Suppressor macrophage treated with lipopolysaccharide for 4 hours (primary cell): ENCODE measurements at places on chromosomes 3 and 15.
A peak's percentile ranks its signal among the peaks of the same experiment; 100 is the strongest.

GRCh38 chr3:184827572-184827971 lies 15.6 kb downstream of the VPS8 start:
- DNase-seq, result no peak

- DNase-seq, result no peak
These were observed 52.3 kb upstream of the HACD2 start for GRCh38 chr3:123637131-123637530.

- peak; percentile 53 for DNase-seq
These were observed 73.3 kb upstream of the RAD18 start for GRCh38 chr3:9036404-9037131.

GRCh38 chr15:63947228-63947627 lies 99.1 kb downstream of the DAPK2 start:
- DNase-seq, result no peak

DNA sequence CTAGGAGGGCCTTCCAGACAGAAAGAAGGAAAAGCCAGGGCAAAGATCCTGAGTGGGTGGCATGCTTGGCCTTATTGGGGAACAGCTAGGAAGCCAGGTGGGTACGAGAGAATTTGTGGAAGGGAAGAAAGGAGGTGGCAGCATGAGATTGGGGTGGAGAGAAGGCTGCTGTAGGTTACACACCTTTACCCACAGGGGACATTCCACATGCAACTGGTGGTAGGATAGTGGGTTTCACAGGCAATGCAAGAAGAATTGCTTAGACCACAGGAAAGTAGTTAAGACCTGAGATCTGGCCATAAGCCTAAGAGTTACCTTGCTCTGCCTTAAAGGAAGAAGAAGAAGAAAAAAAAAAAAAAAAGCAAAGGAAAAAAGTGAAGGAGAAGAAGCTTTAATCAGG lies 19.8 kb downstream of the ANP32A start:
- no peak for DNase-seq

DNA sequence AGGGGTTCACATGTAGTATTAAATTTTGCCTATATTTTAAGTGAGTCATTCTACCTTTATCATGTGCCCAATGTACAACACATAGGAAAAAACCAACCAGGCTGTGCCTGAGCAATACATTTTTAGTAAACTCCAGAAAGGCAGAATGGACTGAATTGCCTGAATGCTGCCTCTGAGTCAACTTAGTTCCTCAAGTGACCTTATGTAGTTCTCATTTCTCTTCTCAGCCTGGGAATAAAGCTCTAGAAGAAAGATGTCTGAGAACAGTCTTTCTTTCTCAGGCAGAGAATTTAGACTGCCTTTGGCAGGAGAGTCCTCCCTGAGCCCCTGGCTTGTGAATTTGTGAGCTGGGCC lies 13.0 kb downstream of the ST3GAL6 start:
- peak; percentile 82 for DNase-seq

DNA sequence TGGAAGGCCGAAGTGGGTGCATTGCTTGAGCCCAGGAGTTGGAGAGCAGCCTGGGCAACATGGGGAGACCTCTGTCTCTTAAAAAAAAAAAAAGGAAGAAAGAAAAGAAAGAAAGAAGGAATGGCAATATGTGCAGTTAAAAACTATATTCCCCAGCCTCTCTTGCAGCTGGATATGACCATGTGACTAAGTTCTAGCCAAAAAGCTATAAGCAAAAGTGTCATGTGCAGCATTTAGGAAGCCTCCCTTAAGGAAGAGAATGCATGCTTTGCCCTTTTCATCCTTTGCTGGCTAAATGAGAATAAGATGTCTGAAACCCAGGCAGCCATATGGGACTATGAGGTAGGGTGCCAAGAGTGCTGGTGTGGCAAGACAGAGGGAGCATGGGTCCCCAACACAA lies 21.8 kb downstream of the CYP19A1 start:
- no peak for DNase-seq

DNA sequence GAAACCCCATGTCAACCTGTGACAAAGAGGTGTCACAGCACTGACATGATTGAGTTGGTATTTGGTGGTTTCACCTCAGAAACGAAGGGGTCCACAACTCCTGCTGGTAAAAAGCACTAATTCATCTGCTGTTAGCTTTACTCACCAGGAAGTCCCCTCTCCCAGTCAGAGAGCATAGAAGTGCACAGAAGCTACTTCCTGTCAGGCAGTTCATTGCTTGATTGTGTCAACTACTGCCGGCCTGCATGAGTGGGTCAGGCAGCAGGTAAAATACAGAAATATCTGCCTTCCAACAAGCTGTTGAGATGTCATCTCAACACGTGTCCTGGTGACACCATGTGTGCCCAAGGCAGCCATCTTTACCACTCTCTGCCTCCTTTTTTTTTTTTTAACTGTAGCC lies 596.6 kb upstream of the NR2F2 start:
- DNase-seq, result no peak

- peak; percentile 64 for DNase-seq
These were observed 9.4 kb downstream of the BCL6 start for GRCh38 chr3:187735837-187736236.

DNA sequence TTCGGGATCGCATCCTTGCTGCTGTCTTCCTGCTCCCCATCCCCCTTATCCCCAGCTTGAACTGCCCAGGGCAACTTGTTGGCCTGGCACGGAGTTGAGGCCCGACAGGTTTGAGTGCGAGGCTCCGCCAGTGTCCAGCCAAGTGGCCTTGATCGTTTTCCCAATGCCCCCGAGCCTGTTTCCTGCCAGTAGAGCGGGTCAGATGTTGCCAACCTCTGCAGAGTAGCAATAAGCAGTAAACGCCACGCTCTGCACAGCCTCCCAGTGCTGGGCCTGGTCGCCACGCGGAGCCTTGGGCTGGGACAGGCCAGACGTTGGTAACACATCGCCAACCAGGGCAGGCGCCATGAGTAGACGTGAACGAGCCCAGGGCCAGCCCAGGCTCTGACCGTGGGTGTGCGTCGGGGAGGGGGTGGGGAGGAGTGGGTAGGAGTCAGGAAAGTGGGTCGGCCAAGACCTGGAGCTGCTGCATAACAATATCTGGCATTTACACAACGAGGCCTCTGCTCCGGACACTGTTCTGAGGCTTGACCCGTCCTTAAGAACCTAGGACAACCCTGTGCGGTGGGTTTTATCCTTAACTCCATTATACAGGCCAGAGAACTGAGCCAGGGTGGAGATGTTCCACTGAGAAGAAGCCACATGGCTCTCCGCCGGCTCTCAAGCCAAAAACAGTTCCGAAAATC lies 444 bp upstream of the ABHD14A start:
- no peak for DNase-seq

- no peak for DNase-seq
These were observed 339.1 kb downstream of the SATB1 start for GRCh38 chr3:18086078-18086477.

- DNase-seq, result no peak
These were observed 26.9 kb downstream of the GYG1 start for GRCh38 chr3:149018247-149018646.

- no peak for DNase-seq
These were observed 10.0 kb downstream of the TIMMDC1 start for GRCh38 chr3:119508172-119508845.

GRCh38 chr15:33985751-33986150 lies 17.5 kb downstream of the CHRM5 start:
- DNase-seq, result no peak

DNA sequence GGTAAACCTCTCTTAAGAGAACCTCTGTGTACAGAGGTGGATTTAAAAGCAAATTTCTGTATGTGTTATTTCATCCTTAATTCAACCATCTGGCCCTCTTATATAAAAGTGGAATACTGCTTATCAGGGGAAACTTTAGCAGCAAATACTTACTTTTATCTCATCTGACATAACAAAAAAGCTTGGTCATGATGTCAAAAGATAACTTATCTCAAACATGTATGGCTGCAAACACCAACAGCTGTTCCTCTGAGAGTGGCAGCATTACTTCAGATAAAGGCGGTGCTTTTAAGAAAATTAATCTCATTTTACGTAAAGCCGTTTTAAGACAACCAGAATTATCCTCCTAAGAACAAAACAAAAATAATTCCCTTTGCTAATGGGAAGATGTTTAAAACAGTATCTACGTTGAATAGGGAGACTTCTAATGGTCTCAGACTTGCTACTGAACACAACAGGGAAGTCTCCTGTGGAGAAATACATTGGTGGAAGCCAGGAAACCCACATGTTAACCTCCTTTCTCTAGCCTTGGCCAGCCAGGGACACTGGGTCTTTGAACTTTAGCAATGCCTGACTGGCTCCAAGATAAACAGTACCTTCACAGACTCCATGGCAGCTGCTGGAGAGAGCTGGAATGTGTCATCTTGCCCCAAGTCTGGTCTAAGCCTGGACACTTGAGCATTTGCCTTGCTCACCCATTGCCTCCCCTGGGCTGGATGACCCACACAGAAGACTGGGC lies 18.1 kb downstream of the ARRDC4 start:
- DNase-seq, result no peak

DNA sequence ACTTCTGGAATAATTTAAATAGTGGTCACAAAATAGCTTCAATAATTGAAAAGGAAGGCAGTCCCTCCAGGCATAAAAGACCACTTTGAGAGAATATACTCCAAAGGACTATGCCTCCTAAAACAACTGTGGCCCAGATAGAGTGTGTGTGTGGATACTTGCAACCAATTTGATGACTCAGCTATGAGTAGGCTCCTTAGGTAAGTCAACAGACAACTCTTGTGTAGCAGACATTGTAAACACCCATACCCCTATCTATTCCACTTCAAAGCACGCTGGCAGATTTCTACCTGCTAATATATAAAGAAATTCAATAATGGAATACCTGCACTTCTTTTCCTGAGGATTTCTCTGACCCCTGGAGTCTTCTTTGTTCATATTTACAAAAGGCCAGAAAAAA lies 254.5 kb downstream of the NEK10 start:
- no peak for DNase-seq

DNA sequence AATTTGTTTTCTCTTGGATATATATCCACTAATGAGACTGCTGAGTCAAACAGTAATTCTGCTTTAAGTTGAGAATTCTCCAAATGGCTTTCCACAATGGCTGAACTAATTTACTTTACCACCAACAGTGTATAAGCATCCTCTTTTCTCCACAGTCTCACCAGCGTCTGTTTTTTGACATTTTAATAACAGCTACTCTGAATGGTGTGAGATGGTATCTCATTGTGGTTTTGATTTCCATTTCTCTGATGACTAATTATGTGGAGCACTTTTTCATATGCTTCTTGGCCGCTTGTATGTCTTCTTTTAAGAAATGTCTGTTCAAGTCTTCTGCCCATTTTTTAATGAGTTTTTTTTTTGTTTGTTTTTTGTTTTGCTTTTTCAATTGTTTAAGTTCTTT lies 206.2 kb downstream of the CTNNB1 start:
- DNase-seq, result no peak

DNA sequence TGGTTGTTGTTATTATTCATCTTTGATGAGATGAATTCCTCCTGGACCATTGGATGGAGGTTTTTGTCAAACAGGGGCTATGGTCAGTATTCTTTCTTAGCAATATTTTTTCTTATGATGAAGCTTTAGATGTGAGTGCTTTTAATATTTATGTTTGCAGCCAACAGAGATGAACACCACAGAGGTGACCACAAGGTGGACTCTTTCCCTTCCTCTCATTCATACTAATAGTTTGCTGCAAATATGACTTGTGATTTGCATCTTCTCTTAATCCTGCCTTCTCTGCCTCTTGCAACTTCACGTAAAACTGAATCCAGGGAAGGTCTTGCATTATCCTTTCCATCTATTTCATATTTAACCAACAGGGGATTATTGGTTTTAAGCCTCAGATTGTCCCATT lies 473.1 kb upstream of the UBE2E2 start:
- no peak for DNase-seq

DNA sequence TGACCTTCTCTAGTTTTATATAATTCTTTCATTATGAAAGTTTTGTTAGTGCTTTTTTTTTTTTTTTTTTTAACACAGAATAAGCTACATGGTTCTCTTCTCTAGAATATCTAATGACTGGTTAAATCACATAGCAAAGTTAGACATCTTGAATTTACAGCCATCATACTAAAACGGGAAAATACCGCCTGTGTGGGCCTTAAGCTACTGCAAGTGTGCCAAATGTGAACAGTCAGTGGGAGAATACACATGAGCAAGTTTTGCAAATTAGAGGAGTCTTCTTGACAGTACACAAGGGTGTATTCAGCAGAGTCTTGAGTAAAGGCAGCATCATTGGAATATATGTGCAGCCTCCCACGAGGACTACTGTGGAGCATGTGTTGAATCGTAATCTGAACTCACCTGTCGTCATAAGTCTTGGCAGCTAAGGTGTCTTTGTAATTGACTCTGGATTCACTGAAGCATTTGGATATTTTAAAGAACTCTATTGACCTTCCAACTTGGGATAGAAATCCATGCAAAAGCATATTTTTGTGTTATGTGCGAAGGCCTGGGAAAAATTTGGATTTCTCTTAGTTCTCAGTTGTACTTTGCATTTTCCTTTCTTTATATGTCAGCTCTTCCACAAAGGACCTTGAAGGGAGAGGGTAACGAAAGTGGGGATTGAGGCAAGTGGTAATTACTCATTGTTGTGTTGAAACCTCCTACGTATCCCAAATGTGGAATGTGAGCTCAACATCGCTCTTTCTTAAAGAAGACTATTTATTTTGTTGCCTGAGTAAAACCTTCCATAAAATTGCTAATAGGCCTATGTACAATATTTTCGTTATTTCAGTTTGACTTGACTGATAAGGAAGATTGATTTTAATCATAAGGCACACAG lies 117.4 kb downstream of the ATG7 start:
- peak; percentile 59 for DNase-seq

DNA sequence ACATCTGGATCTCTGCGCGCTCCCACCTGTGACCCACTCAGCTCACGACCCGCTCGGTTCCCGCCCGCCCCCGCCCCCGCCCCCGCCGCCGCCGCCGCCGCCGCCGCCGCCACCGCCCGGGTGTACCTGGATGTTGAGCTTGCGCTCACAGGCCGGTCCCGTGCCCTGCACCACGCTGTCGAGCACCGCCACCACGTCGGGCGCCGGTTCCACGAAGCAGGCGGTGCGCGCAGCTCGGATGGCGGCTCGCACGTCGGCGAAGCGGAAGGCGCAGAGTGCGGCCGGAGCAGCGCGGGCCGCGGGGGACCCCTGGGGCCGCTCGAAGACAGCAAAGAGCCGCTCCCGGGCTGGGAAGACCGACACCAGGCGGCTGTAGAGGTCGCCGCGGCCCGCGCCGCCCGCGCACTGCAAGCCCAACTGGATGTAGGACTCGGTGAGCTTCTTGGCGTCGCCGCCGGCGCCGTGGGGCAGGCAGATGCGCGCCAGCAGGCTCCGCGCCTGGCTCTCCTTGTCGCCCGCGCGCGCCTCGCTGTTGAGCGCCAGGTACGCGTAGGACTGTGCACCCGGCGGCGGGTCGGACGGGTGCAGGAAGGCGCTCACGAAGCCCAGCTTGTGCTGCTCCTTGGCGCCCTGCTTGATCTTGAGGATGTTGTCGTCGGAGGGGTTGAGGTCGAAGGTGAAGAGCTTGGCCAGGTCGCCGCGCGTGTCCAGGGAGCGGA lies 1.1 kb downstream of the PLXND1 start:
- peak; percentile 61 for DNase-seq
